ENCODE measurements at places on chromosomes 6 and 20. TPM values are rescaled to one million over a fixed set of nuclear protein-coding genes. Genes with fewer than 3 reads are reported as not detected.

MATN4 gene
- not detected for total RNA-seq

MACROD2 gene
- 3.7 TPM for total RNA-seq

LY6G5B gene
- 4.0 TPM for total RNA-seq

- DNase-seq, result no peak
Observed at GRCh38 chr6:17635568-17635967, 35.5 kb downstream of the FAM8A1 start.

- no peak for DNase-seq
Observed at GRCh38 chr6:14231501-14232280, 114.1 kb downstream of the CD83 start.

DNA sequence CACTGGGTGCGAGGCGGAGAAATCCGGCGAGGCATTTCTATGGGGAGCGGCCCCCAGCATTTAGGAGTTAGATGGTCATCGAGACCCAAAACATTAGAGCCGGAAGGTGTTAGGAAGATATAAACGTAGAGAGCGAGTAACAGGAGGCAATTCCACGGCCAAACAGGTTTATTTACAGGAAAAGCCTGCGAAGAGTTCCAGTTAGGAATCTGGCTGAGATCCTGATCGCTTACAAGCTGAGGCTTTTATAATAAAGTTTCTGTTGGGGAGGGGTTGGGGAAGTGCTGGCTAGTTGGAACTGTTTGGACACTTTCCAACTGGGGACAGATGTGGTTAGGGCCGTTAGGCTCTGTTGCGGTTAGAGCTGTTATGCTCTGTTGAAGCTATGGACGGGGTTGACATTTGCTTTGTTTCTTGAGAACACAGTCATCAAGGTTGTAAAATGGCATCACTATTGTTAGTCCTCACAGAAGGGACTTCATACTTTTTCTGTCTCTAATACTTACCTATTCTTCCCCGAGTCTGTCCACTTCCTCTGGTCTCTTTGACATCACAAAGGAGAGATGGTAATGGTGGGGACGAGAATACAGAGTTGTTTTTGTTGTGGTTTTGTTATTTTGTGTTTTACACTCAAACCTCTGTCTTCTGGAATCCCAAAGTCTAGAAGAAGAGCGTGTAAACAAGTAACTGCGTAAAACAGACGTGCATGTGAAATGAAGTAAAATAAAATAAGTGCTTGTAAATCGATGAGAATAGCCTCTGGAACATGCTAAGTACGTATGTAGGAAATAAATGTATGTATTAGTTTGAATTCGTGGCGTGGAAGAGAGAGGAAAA is 554 bp upstream of the ZSCAN31 start:
- DNase-seq, result no peak

Measured in left lobe of liver (tissue), 2 donors.